CD8-positive, alpha-beta memory T cell (primary cell): ENCODE measurements at places on chromosomes 7 and 10.

GRCh38 chr7:139340808-139341057 lies 404 bp upstream of the FMC1 start:
- DNase-seq: no peak

DNA sequence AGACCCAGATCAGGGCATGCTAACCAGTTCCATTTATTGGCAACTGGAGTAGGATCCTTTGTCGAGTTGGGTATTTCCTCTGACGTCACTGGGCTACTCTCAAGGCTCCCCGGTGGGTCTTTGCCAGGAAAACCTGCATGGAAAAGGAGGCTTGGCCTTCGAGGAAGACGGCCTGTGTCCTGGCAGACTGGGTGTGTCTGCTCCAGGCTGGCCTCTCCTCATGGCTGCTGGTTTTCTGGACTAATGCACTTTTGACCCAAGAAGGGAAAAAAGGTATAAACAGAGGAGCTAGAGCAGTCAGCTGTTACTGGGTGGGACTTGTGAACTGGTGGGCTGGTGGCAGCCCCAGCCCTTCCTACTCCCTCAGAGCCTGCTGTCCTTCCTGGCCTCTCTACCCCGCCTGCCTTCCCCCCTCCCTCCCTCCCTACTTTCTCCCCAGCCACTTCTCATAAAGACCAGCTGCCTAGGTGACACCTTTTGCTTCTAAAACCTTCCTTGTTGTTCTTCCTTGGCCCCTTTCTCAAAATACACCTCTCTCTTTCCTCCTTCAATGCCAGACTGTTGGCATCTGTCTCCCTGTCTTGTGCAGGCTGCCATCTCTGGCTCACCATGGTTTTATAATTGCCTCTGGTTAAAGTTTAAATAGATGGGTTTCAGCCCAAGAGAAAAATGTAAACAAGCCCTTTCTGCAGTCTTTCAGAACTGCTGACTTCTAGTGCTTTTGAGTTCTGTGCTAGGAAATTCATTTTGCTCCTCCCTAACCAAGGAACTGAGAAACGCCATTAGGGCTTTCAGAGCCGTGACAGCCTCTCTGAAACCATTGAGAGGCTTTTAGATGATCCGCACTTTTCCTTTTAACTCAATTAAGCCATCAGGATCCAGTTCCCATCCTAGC lies 101.8 kb upstream of the MKLN1 start:
- no peak for DNase-seq

GRCh38 chr7:99258501-99258900 lies 14.1 kb upstream of the MYH16 start:
- DNase-seq: no peak

DNA sequence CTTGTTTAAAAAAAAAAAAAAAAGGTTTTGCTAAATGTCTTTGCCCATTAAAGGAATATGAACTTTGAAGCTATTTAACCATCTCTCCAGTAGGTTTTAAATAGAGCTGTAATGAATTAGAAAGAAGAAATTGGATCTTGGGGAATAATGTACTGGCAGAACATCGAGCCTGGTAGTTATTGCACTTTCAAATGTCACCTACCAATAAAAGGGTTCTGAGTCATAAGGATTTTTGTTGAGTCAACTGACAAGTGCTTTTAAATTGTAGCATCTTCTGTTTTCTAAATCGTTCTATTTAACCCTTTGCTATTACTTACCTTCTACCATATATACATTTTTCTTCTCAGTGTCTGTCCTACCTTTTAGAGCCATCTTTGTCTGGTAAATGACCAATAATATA lies 10.7 kb downstream of the CUTC start:
- no peak for DNase-seq

GRCh38 chr7:537911-538634 lies 18.4 kb upstream of the PDGFA start:
- DNase-seq: no peak

DNA sequence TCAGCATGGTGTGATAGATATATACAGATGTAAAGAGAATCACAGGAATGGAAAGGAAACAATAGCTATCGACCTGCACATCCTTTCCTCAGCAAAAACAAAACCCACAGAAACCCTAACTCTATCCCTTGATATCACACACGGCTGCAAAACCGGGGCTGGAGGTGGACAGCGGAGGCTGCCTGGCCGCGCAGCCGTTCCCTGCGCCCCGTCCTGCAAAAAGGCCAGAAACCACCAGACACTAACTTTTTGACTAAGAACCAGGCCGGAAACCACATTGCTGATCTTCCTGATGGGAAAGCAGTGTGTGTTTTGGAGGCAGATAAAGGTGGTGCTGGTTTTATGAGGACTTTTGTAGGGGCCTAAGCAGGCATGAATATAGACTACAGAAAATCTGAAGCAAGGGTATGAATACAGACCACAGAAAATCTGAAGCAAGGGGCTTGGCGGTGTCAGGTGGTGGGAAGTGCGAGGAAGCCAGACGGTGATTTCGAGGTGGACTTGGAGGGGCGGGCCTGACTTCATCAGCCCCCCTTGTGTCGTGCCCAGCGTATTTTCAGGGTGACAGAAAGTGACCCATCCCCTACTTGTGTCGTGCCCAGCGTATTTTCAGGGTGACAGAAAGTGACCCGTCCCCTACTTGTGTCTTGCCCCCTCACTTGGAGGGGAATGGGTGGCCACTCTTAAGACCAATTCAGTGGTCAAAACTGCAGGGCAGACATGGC lies 123.3 kb downstream of the WDR37 start:
- no peak for DNase-seq

- DNase-seq: no peak
Measured at GRCh38 chr7:3089493-3089892, 45.8 kb upstream of the CARD11 start.
